ENCODE measurements at places on chromosomes 12 and 14. TPM values are rescaled to one million over a fixed set of nuclear protein-coding genes. Genes with fewer than 3 reads are reported as not detected.

DNA sequence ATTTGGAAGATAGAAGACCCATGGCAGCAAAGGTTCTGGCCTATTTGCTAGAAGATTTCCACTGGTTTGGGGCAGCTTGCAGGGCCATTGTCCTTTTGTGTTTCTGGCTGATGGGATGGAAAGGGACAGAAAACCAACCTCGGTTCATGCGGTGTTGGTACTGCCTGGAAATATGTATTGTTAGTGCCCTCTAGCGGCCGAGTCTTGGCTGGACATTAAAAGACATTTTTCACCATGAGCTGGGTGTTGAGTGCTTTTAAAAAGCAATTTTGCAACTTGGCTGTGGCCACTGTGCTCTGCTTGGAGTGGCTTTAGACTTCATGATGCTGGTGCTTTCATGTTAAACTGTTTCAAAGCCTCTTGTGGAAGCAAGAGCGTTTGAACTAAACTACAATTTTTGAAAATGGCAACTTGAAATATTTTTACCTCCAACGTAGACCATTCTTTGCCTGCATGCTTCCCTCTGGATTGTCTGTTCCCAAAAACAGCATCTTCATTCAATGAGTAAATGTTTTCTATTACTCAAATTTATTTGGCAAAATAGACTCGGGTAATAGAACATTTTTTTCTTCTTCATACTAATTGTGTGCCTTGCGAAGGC lies 102.7 kb upstream of the TBX5 start:
- peak; percentile 82 for DNase-seq

- peak; percentile 68 for DNase-seq
Observed at GRCh38 chr12:124804011-124804621, 59.5 kb downstream of the SCARB1 start.

DNA sequence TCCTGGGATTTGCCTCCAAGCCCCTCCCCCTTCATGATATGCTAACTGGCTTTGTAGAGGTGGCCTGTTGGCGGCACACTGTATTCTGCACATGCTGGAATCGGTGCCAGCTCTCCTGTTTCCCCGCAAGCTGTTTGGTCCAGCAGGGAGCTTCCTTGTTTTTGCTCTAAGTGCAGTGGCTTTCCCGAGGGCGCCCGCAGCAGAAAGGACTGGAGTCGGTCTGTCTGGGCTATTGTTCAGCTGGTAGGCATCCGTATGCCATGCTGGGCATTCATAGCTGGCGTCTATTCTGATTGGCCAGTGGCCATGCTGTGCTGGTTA lies 88.9 kb upstream of the MED13L start:
- DNase-seq, result no peak

DNA sequence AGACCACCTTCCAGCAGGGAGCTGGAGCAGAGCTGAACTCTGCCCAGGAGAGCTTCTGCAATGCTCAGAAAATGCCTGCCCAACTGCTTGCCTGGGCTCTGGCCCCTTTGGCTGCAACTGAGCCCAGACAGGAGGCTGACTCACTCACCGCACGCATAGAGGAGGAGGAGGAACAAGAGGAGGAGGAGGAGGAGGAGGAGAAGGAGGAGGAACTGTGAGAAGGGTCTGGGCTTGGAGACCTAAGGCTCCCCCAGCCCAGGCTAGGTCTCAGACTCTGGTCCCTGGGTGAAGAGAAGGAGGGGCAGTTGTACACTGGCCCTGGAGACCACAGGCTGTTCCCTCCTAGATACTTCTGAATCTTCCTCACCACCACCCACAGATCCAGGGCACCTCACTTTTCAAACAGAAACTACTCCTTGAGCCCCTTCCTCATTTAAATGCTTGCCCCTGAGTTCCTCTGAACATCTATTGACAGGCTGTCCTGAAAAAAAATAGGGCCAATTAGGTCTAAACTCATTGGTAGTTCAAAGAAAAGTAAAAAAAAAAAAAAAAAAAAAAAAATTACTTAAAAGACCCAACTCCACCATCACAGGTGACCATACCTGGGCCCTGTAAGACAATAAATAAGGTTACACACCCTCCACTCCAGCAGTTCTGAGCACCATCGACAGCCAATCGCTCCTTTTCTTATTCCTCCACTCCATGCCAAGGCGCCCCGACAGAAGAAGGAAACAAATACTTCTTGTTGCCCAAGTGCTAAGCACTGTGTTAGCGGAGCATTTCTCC lies 674 bp downstream of the VDR start:
- DNase-seq, result peak; percentile 33

DNA sequence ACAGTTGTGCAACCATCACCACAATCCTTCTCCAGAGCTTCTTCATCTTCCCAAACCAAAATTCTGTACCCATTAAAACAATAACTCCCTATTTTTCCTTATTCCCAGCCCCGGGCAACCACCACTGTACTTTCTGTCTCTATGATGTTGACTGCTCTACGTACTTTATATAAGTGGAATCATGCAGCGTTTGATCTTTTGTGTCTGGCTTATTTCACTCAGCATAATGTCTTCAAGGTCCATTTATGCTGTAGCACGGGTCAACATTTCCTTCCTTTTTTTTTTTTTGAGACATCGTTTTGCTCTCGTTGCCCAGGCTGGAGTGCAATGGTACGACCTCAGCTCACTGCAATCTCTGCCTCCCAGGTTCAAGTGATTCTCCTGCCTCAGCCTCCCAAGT lies 162.7 kb upstream of the GSC start:
- DNase-seq, result no peak

DNA sequence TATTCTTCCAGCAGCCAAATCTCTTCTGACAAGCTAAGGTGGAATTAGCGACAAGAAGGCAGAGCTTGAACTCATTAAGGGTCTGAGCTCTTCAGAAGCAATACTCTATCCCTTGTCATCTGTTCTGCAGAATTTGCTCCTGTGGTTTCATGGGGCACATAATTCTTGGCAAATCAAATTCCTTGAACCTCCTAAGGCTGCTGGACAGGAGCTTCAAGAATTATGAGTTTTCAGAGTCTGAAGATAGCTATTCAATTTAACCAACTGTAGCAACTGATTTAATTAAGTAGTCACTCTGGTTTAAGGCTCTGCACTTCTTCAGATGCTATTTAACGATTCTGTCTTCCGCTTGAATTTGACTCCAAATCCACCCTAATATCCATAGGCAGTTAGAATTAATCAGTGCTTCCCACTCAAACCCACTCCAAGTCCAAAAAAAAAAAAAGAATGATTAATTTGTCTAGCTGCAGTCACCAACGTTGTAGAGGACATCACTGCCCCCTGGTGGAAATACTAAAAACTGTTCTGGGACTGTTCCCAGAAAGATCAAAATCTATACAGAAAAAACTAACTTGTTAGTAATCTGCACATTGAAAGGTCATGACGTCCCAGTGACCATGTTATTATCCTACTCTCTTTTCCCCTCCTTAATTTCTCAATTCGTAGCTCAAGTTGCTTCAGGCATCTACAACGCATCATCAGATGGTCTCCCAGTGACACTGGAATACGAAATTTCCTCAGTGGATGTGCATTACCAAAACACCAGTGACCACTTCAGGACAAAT lies 169.9 kb downstream of the KIF21A start:
- peak; percentile 56 for DNase-seq

- peak; percentile 76 for DNase-seq
Observed at GRCh38 chr12:116346741-116347140, 69.2 kb upstream of the MED13L start.

GRCh38 chr14:61911574-61911973 lies 149.4 kb downstream of the SNAPC1 start:
- no peak for DNase-seq

GRCh38 chr14:61616524-61617185 lies 78.7 kb upstream of the HIF1A start:
- no peak for DNase-seq

- DNase-seq, result peak; percentile 43
Observed at GRCh38 chr14:92430686-92431085, 82.9 kb upstream of the RIN3 start.

- DNase-seq, result no peak
Observed at GRCh38 chr14:93891756-93892504, 35.2 kb upstream of the FAM181A start.

DNA sequence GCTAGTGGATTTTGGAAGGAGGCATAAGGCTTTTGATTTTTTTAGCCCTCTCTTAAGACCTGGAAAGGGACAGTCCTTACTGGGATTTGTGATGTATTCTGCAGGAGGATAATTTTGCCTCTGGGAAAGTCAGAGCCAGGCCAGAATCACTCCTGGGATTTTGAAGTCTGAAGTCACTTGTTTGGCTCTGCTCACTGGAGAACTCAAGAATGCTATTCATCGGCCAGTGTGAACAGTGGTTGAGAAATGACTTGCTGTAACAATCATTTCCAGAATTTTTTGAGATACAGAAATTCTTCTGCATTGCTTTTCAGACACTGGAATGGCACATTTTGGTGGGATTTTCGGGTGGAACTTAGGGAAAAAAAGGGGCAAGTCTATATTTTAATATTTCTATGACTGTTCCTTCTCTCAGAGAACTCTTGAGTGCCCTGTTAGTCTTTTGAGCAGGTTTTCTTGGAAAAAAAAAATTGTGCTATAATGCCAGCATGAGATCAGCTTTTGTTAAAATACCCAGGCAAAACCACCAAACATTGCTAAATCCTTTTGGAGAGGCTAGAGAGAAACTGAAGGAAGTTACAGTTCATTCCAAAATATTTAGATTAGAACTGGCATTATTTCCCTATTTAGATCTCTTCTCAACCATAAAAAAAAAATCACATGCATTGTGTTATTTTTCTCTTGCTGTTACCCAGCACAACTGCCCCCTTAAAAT lies 26.1 kb upstream of the BHLHE41 start:
- DNase-seq, result peak; percentile 76

DNA sequence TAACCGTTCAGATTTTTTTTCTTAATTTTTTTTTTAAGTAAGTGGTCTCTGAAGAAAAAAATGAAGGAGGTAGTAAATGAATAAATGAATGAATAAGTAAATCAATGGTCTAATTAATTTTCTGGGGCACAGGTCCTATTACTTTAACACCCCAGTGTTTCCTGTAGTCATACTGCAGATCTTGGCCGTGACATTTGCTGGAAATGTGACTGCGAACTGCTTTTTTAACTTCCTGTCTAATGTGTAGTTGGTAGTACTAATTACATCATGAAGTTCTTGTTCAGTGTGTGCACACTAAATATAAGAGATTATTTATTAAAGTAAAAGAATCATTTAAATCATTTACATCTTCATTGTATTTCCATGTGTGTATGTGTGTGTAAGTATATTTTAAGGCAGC lies 45.4 kb downstream of the AEBP2 start:
- no peak for DNase-seq

DNA sequence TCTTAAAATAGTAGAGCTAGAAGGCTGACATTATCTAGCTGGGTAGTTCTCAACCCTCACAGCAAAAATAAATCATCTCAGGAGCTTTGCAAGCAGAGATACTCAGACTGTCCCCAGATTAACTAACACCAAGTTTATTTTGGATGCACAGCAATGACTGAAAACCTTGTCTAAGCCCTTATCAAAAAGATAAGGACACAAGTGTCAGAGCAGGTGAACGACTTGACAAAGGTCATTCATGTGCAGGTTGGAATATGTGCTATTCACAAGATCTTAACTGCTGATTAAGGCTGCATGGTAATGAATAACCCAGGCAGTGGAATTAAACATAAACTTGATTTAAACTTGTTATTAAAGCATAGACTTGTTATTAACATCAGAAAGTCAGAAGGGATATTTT lies 246.6 kb downstream of the BTG1 start:
- DNase-seq, result no peak

The AHNAK2 gene
- polyA plus RNA-seq, result 23.0 TPM

The FOXG1 gene
- polyA plus RNA-seq, result not detected

The EXD2 gene
- polyA plus RNA-seq, result 15.3 TPM

The DPY19L2 gene
- polyA plus RNA-seq, result 4.6 TPM

The CCND2 gene
- polyA plus RNA-seq, result 81.3 TPM

The CNTN1 gene
- polyA plus RNA-seq, result 17.0 TPM

The IAPP gene
- polyA plus RNA-seq, result not detected
